ENCODE measurements at places on chromosomes 6 and 20. TPM values are rescaled to one million over a fixed set of nuclear protein-coding genes. Genes with fewer than 3 reads are reported as not detected.

Gene PRICKLE4
- total RNA-seq, result not detected

GRCh38 chr6:168681748-168682147, 240.8 kb downstream of the SMOC2 start:
- H3K27ac ChIP-seq, result no peak overlapping the region
- no peaks in the 10 kb centered on the region for H3K36me3 ChIP-seq
- no peak for DNase-seq
- H3K27me3 ChIP-seq, result no peaks in the 10 kb centered on the region
- no peaks in the 10 kb centered on the region for H3K4me1 ChIP-seq
- no peak overlapping the region for H3K4me3 ChIP-seq

GRCh38 chr20:10910535-10911178, 236.9 kb upstream of the JAG1 start:
- H3K36me3 ChIP-seq, result no peaks in the 10 kb centered on the region
- H3K27ac ChIP-seq, result no peak overlapping the region
- no peak for DNase-seq
- H3K4me3 ChIP-seq, result no peak overlapping the region
- H3K27me3 ChIP-seq, result no peaks in the 10 kb centered on the region
- no peaks in the 10 kb centered on the region for H3K4me1 ChIP-seq

DNA sequence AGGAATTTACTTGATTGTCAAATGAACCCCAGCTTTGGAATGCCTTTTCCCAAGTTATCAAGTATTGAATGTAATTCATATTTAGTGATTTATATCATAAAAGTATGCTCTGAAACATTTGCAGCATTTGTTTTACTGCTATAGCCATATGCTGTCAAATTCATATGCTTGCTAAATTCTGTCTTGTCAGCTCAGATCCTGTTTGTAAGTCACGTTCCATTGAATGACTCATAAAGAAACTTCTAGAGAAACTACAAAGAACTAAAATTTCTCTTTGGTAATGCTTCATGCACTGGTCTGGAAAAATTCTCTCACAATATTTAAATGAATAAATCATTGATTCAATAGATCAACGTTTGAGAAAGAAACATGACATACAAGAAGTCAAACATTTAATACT, 445.9 kb downstream of the PHF3 start:
- no peaks in the 10 kb centered on the region for H3K36me3 ChIP-seq
- no peaks in the 10 kb centered on the region for H3K4me1 ChIP-seq
- H3K27me3 ChIP-seq, result no peaks in the 10 kb centered on the region
- H3K4me3 ChIP-seq, result no peak overlapping the region
- no peak overlapping the region for H3K27ac ChIP-seq

- H3K4me1 ChIP-seq, result no peaks in the 10 kb centered on the region
- H3K4me3 ChIP-seq, result no peak overlapping the region
- no peaks in the 10 kb centered on the region for H3K36me3 ChIP-seq
These were observed 293.8 kb upstream of the RGS17 start for GRCh38 chr6:153424719-153425400.
